ENCODE measurements at places on chromosomes 6 and 20. TPM values are rescaled to one million over a fixed set of nuclear protein-coding genes. Genes with fewer than 3 reads are reported as not detected.
A peak's percentile ranks its signal among the peaks of the same experiment; 100 is the strongest.

DNA sequence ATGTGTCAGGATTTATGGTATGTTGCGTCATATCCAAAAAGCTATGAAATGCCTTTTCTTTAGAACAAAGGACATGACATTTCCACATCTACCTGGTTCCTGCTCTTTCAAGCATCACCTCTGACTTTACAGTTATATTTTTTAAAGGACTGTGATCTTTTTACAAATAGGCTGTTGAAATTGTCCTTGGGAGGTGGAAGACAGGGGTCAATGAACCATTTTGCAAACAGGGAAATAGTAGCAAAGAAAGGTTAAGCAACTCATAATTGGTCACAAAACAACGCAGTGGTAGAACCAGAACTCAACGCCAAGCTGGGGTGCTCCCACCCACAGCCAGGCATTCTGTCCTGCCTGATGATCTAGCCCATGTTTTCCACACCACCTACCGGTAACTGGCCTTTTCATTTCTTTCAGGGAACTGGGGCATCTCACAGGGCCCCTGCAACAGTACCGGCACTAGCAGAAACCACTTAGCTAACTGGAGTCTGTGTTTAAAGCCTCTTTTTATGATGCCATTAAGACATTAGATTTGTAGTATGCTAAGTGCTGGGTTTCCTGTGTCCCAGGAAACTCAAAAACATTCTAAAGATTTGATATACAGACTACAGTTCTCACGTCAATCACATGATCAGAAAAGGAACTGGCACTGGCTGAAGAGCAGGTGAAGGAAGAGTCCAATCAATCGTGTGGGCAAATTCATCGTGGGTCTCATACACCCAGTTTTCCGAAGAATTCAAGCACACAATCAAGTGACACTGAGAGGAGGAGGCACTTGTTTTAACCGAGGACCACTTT lies 13.9 kb downstream of the ZNF217 start:
- DNase-seq, result no peak

GRCh38 chr6:137819740-137820139 lies 47.3 kb upstream of the TNFAIP3 start:
- DNase-seq, result no peak

- DNase-seq, result no peak
Measured at GRCh38 chr20:17651760-17652388, 30.2 kb downstream of the RRBP1 start.

DNA sequence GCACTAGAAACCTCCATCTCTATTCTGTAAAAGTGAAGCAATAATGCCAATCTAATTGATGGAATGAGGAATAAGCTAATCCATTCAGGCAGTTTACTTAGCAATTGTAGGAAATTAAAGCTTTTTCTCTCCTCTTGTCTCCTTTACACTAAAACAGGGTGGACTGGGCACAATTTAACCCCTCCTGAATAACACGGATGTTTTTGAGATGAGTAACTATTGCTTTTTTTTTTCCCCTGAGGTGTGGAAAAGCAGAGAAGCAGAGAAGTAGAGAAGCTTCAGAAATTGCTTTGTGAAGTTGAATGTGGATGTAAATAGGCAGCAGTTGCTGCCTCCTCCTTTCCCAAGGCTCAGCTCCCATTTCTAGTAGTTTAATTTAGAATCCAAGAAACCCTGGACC lies 40.0 kb upstream of the GCNT2 start:
- no peak for DNase-seq

DNA sequence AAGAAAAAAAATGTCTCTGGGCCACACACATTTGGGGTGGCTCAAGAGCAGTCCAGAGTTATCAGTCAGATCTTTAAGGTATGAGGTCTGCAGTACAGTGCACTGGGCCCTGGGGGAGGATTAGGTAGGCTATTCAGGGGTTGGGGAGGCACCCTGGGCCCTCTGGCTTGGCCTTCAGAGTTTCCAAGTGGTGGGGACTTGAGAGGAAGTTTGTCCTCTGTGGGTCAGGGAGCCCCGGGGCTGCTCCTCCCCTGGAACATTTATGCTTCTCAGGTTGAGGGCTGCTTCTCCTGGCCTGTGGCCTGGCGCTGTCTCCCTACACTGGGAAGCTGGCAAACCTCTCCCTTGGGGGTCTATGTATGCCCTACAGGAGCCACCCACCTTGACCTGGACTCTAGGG lies 46.0 kb downstream of the PTK7 start:
- DNase-seq, result no peak

GRCh38 chr6:28980852-28981430 lies 24.2 kb downstream of the ZNF311 start:
- DNase-seq, result peak; percentile 6

- no peak for DNase-seq
Measured at GRCh38 chr6:104689551-104690205, 170.0 kb downstream of the HACE1 start.

DNA sequence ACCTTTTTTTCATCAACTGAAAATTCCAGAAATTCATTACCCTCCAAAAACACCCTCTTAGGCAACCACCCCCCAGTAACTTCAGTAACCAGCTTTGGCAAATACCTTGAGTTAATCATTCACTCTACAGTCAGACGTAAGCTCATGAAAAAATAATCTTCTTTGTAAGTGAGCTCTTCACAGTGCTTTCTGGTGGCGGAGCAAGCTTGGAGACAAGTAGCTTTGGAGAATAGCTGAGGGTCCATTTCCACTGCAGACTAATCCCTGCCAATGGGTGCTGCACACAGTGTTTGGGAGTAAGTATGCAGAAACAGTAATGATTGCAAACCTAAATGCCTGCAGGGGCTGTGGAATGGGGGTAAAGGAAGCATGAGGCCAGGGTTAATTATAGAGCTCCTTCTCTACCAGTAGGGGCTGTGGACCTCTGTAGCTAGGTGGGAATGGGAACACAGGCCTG lies 56.8 kb upstream of the HINT3 start:
- DNase-seq, result no peak

- DNase-seq, result no peak
Measured at GRCh38 chr20:59939879-59940128, 301 bp downstream of the PPP1R3D start.

GRCh38 chr6:44661221-44662008 lies 273.9 kb downstream of the CDC5L start:
- no peak for DNase-seq

GRCh38 chr20:24444526-24445190 lies 24.8 kb upstream of the SYNDIG1 start:
- DNase-seq, result no peak

- no peak for DNase-seq
Measured at GRCh38 chr6:134374491-134375219, 56.7 kb upstream of the SGK1 start.

- no peak for DNase-seq
Measured at GRCh38 chr6:87261534-87261933, 60.9 kb upstream of the SMIM8 start.

C20orf202 gene
- 0.16 TPM for total RNA-seq

CPXM1 gene
- total RNA-seq, result 7.8 TPM

TREM1 gene
- total RNA-seq, result not detected

LY6G5C gene
- total RNA-seq, result 3.1 TPM

DXO gene
- 6.9 TPM for total RNA-seq

All from occipital lobe (tissue), 3 donors.